Posterior cingulate gyrus (tissue), 11 donors: ENCODE measurements at places on chromosomes 6 and 20.

GRCh38 chr20:25007491-25008305 is 15.1 kb upstream of the APMAP start:
- no peak for DNase-seq

DNA sequence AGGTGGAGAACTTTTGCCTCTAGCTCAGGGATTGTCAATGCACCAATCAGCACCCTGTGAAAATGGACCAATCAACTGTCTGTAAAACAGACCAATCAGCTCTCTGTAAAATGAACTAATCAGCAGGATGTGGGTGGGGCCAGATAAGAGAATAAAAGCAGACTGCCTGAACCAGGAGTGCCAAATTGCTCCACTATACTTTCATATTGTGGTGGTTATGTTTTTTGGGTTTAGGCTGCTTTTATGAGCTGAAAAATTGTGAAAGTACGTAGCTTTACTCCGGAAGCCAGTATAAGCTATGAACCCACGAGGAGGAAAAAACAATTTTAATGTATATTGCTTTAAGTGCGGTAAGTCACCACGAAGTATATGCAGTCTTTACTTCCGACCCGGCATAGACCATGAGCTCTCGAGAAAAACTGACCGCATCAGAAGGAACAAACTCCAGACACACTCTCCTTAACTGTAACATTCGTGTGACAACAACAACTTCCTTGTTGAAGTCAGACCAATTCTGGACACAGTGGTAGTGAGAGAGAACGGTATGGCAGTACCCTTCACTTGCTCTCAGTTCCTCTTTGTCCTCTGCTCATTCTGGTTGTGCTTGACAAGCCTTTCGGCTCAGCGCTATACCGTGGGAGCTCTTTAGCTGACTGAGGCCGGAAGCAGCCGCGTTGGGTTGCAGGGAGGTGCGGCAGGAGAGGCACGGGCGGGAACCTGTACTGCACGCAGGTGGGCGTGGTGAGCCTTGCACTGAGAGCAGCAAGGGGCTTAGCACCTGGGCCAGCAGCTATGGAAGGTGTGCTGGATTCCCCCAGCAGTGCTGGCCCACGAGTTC is 81.9 kb upstream of the E2F3 start:
- no peak for DNase-seq

- DNase-seq, result peak; percentile 93
Measured at GRCh38 chr6:3194535-3195419, 32.7 kb downstream of the TUBB2B start.

GRCh38 chr20:62925420-62926228 is 681 bp downstream of the DIDO1 start:
- DNase-seq, result no peak

- DNase-seq, result no peak
Measured at GRCh38 chr6:97026298-97026697, 101.8 kb downstream of the KLHL32 start.

DNA sequence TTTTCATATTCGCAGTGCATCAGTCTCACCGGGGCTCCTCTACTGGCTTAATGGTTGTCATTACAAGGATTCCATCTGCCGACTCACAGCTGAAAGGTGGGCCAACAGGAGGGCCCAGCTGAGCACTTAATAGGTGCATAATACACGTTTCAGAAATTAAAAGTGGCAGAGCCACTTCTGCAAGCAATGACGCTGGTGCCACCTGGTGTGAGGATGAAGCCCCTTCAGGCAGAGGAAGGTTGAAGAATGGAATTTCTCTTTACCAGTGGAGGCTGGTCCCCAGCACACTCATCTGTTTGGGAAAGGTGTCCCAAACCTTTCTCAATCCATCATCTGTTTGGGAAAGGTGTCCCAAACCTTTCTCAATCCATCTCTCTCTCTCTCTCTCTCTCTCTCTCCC is 8.2 kb upstream of the STMND1 start:
- no peak for DNase-seq
